Upper lobe of right lung (tissue), 1 donor: ENCODE measurements at places on chromosomes 5 and 9.

GRCh38 chr9:124782661-124783574 lies 6.0 kb downstream of the OLFML2A start:
- DNase-seq: peak; percentile 51

DNA sequence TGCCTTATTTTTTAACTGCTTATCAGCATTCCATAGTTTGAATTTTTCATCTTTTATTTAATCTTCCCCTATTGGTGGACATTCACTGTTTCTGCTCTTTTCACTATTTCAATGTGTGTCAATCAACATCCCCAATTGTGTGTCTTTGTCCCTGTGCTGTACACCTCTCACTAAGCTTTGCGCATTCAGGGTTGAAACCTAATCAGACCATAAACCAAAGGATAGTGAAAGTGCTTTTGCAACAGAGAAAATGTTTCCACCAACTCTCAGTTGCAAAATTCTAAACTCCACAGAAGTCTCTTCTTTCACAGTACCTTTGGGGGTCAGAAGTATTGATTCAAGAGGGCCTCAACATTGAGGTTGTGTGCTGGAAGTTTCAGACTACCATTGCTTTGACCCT lies 127.1 kb upstream of the SAP30L start:
- no peak for DNase-seq

- DNase-seq: no peak
Measured at GRCh38 chr5:116276952-116277351, 192.1 kb downstream of the COMMD10 start.

DNA sequence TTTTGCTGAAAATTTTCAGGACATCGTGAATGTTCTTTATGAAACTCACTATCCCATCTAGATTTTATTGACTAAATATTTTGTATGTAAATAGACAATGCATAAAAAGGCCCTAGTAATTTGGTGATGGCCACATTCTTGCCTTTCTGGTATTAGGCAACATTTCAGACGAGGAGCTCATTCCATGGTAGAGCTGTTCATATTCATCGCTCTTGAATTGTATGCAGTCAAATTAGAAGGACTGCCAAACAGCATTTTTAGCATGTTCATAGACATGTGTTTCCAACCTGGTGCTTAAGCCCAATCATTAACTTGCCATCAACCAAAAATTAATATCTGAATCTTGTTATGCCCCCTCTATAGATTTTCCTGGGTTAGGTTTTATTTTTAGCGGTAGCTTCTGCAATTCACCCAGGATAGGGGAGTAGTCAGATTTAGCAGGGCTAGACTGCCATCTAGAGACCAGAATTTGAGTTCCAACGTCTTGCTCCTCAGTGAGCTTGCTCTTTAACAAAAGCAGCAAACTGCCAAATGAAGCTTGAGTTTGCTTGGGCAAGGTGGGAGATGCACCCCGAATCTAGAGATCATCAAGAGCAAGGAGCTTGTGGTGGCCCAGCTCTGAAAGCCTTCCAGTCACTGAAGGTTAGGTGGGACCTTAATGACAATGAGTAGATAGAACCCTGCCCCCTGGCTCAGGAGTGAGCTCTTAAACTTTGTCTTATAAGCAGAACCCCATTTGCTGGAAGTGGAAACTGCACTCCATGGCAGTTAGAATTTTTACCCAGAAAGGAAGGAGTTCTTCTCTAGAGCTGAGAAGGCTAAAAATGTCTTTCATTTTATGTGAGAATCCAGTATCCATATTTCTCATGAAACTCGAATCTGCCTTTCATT lies 456.2 kb downstream of the RASEF start:
- no peak for DNase-seq

GRCh38 chr9:106177216-106177615 lies 482.9 kb downstream of the TMEM38B start:
- DNase-seq: no peak

GRCh38 chr9:70420441-70421271 lies 6.2 kb upstream of the KLF9 start:
- peak; percentile 97 for DNase-seq
